ENCODE measurements at places on chromosomes 3 and 15.

GRCh38 chr3:192336286-192336685 is 391.1 kb downstream of the FGF12 start:
- DNase-seq: no peak

- DNase-seq: peak; percentile 18
Observed at GRCh38 chr15:68374168-68374745, 57.7 kb downstream of the ITGA11 start.

DNA sequence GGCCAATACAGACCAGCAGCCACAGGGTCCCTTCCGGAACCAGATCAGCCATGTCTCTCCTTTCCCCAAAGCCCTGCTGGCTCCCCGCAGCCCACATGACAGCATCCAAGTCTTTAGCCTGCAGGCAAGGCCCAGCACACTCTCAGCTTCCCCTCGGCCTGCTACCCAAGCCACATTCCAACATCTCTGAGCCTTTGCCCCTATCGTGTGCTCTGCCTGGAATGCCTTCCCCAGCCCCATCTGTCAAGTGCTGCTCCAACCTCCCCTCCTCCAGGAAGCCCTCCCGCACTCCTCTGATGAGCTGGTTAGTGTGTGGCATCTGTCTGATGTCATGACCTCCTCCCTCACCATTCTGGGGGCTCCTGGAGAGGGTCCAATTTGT is 8.5 kb downstream of the PLXND1 start:
- no peak for DNase-seq

- DNase-seq: no peak
Observed at GRCh38 chr3:105844704-105845103, 24.1 kb downstream of the CBLB start.

DNA sequence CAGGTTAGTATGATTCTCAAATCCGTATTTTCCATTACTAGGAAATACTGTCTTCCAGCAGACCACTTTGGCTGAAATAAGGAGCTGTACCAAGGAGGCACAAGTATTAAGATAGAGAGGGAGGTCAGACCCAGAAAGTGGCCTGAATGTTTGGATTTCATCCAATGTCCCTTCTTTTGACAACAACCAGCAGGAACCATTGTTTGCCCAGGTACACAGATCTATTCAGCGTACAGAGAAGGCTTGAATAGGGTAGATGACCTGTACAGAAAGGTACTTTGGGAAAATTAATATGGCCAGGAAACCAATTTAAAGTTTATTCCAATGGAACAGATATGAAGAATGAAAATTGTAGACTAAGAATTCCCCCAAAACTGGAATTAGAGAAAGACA is 12.6 kb downstream of the MTHFS start:
- no peak for DNase-seq

DNA sequence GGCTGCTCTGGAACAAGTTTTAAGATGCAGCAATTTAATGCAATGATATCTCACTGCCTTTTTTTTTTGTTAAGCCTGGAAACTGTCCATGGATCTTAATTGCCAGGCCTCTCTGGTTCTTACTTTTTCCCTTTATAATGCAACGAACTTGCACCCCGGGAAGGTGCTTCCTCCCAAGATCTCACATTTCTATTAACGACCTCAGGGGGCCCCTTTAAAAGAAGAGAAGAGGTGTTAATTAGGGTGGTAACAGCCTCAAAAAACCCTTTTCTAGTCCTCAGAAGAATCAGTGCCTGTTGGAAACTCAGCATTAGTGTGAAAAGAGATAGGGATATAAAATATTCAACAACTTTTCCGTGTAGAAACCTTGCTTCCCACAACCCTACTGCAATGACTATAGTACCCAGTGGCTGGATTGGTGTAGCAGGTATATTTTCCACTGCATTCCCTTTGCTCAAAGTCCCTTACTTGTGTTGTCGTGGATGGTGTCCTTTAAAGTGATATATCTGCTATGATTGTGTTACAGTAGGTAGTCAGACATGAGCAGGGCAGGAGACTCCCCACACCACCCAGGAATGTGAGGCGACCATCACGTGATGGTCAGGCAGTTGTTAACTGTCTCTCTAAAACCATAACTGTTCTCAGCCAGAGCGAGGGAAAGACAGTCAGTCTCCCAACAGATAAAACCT is 121.8 kb downstream of the CTNNB1 start:
- no peak for DNase-seq

GRCh38 chr3:159158213-159158612 is 356.4 kb downstream of the MFSD1 start:
- no peak for DNase-seq

DNA sequence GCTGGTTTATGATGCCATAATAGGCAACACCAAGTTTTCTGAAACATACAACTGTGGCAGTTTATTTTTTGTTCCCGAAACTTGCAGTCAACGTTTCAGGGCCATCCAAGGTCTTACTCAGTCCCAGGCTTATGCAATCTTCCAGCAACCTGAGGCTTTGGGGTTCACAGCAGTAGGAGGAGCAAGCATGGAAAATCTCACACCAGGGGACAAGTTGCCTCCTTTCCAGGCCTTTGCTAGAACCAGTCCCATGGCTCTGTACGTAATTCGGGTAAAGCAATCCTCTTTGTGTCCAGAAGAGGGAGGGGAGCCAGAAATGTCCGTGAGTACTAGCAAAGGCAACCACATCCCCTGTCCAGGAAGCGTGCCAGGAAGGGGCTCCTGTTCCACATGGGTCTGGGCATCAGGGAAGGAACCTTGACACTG is 4.7 kb upstream of the FAM240A start:
- DNase-seq: no peak

GRCh38 chr3:141250342-141250741 is 18.7 kb downstream of the PXYLP1 start:
- no peak for DNase-seq

DNA sequence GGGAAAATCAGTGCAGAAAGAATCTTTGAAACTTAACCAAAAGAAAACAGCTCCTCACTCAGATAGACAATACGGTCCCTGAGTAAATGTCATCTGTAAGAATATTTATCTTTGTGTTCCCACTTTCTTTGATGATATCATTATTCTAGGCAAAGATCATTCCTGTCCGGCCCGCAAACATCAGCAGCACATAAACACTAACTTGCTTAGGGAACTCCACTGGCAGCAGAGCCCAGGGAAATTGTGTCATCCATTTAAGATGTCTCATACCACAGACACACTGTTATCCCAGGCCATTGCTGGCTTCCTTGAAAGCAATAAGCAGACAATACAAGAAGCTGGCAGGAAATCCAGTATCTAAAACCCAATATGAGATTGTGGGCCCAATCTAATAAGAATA is 20.1 kb upstream of the CD96 start:
- DNase-seq: no peak

- no peak for DNase-seq
Observed at GRCh38 chr3:172649987-172650386, 60.9 kb downstream of the NCEH1 start.

DNA sequence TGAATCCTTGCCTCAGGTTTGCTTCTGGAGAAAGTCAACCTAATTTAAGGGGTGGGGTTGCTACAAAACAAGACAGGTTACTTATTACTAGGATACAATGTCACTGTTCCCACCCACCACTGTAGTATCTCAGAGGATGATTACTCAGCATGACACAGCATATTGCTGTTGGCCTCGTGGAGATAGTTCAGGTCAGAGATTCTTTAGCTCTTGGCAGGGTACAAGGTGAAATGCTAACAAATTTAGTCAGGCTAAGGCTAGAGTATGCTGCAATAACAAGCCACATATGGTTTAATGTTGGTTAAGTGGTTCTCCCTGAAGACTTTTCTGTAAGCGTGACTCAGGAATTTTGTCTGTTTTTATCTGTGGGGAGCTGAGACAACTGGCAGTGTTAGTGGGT is 161.8 kb downstream of the EDEM1 start:
- DNase-seq: no peak

GRCh38 chr3:143375698-143376097 is 256.1 kb downstream of the CHST2 start:
- no peak for DNase-seq

GRCh38 chr3:187902041-187902471 is 156.8 kb upstream of the BCL6 start:
- DNase-seq: no peak

DNA sequence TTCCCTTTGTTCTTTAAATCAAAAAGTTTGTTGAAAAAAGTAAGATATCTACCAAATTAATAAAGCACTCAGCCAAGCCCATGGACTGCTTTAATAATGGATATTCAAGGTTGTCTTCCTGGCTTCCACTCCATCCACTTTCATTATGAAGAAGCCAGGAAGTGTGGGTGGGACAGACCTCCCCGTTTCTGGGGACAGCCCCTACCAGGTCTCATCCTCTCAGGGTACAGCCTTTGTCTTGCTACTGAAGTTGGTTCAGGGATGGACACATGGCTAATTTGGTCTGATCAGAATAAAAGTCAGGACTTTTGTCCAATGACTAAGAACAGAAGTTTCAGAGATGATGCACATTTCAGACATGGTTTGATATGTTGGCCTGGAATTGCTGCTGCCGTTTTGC is 32.6 kb downstream of the CCNB2 start:
- DNase-seq: no peak

DNA sequence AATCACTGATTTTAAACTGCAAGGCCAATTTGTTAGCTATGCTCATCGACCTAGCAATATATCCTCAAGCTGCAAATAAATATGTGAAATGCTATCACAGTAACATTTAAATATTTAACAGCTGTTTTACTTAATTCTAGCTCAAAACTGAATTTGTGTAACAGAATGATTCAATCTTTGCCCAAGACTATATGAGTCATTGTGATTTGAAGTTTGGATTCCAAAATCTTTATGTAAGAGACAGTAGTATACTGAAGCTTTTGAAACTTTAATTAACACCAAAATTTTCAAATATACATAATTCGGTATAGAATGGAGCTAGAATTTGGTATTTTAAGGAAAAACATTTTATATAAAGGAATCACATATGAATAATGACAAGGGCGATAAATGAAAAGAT is 603.0 kb upstream of the ROBO2 start:
- DNase-seq: no peak

DNA sequence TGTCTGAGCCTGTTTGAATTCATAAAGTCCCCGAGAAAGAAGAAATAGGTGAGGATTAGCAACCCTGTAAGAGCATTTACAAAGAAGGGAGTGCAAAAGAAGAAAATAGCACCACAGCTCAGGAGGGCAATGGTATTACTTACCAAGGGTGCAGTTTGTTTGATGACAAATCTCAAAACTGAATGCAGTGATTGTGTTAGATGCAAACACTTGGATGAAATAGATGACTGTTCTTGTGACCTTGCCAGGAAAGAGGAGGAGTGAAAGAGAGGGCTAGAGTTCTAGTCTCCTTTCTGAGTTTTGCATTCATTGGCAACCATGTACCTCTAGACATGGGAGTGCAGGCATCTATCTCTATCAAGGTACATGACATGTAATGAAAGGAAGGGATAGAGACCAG is 1030.8 kb upstream of the CFAP20DC start:
- no peak for DNase-seq

DNA sequence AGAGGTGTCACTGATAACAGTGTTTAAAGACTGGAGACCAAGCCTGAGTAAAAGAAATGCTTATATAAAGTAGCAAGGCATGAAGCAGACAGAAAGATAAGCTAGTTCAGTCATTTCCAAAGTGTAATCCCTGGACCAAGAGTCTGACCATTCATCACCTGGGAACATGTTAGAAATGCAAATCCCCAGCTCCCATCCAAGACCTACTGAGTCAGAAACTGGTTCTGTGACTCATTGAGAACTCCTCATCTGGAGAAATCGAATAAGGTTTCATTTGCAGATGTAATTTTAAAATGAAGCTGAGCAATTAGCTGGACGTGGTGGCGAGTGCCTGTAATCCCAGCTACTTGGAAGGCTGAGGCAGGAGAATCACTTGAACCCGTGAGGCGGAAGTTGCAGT is 473.9 kb upstream of the UBE2E2 start:
- no peak for DNase-seq

DNA sequence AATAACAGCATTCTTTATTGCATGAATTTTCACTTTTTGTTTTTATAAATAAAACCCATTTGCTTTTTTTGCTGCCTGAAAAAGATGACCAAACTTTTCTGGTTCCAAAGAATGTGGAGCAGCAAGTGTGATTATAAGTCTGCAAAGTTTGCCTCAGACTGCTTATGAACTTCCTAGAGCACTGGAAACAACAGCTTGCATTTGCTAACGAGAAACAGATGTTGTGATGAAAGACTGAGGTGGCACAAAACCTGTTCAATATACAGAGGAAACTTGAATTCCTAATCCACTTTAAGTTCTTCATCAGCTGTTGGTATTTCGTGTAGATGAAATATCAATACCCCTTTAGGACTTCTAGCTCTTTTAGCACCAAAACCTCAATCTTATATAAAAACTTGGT is 9.3 kb downstream of the ZPLD1 start:
- no peak for DNase-seq

DNA sequence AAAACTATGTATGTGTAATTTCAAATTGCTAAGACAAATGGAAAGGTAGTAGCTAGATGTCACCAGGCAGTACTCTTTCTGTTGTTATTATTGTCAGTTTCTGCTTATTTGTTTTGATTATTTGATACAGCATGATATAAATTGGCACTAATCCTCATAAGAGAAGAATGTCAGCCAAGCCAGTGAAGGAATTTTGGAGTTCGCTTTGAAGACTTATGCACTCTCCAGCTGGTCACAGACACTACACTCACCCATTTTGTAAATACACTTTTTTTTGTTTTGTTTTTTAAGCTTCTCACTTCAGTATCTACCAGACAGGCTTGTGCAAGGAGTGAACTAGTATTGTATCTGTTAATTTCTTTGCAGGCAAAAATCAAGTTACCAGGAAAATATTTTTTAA is 180.2 kb upstream of the TTC14 start:
- no peak for DNase-seq

- no peak for DNase-seq
Observed at GRCh38 chr3:135034891-135035440, 239.9 kb downstream of the EPHB1 start.

DNA sequence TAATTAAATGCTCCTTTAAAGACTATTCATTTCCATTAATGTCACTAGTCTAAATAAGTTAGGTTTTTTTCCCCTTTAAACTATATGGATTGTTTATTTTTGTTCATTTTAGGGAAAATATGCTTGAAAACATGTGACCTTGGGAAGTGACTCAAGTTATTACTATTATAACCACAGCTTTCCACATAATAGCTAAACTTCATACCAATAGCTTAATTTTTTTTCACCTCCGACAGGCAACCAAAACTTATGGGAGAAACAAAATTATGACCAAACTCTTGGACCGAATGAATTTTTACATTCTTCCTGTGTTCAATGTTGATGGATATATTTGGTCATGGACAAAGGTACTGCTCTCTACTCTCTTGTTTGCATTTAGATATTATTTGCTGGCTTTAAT is 16.2 kb downstream of the CPA3 start:
- DNase-seq: no peak

- DNase-seq: peak; percentile 72
Observed at GRCh38 chr3:101069901-101070798, 76.9 kb upstream of the ABI3BP start.
